ENCODE measurements at places on chromosomes 1 and 21.

DNA sequence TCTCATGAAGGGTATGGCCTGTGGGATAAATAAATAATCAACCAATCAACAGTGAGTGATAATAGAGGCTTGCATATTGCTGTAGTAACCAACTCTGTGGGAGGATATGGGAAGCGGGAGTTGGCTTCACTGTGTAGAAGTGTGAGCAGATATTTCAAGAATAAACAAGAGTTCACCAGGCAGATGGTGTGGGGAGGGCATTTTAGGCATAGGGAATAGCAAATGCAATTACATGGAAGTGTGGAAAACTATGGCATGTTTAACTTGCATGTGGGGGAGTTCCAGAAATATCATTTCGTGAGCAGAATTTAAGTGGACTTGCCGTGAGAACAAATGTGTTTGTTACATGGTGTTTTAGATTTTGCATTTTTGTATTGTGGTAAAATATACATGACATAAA is 95.2 kb downstream of the SPATA46 start:
- no peak for DNase-seq

DNA sequence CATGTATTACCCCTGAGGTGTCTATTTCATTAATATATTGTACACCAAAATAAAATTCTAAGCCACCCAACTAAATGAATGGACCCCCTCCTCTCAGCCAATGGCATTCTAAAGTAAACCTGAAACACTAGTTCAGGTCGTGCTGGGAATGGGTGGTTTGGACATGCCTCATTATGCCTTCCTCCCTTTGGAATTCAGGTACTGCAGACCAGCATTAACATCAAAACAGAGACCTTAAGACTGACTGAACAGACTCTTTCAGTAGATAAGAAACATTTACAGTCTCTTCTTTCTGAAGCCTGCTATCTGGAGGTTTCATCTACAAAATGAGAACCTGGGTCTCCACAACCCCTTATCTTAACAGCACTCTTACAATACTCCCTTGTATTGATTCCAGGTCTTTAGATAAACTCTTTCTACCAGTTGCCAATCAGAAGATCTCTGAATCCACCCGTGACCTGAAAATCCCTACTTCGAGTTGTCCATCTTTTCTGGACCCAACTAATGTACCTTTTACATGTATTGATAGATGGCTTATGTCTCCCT is 93.6 kb downstream of the PKN2 start:
- no peak for DNase-seq

DNA sequence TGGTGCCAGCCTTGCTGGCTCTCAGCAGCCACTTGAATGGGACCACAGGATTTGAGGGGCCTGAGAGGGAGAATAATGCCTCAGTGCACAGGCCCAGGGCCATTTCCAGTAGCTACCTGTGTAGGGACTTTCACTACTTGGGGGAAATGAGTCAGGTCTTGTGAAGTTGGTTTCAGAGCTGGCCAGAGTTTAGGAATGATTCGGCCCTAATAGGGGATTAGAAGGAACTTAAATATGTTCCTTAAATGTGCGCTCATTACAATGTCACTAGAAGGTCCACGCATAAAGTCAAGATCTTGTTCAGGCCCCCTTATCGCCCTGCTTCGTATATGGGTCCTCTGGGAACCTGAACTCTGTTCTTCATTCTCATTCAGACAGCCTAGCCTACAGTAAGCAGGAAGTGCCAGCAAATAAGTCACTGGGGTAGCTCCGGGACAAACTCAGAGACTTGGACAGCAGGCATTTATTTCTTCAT is 5.6 kb upstream of the AKR1A1 start:
- DNase-seq, result no peak

DNA sequence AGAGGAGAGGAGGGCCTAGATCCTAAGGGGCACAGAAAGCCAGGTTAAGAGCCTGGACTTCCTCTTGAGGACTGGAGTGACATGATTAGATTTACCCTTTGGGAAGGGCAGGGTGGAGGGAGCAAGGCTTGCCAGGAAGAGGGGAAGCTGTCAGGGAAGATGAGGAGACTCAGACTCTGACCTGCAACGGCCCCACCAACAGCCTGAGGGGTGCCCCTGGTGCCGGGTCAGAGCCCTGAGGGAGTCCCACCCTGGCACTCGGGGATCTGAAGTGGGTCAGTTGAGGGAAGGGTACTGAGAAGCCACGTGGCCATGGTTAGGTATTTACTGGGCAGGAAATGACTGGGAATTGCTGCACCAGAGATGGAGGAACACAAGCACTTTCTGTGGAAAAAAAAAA is 9.8 kb downstream of the ECE1 start:
- no peak for DNase-seq

GRCh38 chr1:89998306-89998705 is 3.4 kb downstream of the ZNF326 start:
- no peak for DNase-seq

- no peak for DNase-seq
Observed at GRCh38 chr1:109768820-109769219, 5.1 kb upstream of the EPS8L3 start.

- no peak for DNase-seq
Observed at GRCh38 chr1:41620365-41621169, 136.1 kb upstream of the EDN2 start.

DNA sequence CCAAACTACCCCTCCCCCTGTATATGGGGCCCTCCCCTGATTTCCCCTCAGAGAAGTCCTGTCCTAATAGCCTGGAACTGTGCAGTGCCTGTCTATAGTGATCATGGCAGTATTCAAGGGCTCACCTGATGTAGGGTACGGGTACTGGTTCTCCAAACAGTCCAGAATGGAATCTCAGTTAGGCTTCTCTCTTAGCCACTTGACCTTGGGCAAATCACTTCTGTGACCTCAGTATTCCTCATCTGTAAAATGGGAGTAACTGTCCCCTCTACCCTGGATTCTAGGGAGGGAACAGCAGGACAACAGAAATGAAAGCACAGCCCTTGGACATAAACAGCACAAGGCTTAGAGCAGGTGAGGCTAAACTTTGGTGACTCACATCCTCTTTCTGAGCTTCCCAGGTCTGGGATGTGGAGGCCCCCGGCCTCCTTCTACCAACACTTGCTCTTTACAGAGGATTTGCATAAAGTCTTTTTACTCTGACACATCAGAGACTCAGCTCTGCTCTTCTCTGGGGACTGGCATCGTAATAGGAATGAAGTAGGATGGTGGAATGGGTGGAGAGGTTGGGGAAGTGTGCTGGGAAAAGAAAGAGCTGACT is 20.0 kb upstream of the PDZK1IP1 start:
- no peak for DNase-seq

GRCh38 chr1:44375547-44375946 is 20.5 kb upstream of the ERI3 start:
- no peak for DNase-seq

DNA sequence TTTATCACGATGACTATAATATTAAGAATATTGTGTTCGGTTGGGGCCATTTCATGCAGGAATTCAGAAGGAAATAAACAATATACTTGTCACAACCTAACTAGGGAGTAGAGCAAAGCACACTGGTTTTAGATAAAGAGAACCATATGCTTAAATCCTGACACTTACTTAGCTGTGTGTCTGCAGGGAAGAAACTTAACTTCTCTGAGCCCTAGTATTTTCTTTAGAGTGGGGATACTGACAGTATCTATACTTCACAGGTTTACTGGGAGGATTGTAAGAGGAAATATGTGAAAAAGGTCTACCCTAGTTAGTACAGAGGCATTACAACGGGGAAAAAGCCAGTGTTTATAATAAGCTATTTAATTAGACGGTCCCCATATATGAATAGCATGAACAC is 72.9 kb downstream of the IARS2 start:
- DNase-seq, result no peak

DNA sequence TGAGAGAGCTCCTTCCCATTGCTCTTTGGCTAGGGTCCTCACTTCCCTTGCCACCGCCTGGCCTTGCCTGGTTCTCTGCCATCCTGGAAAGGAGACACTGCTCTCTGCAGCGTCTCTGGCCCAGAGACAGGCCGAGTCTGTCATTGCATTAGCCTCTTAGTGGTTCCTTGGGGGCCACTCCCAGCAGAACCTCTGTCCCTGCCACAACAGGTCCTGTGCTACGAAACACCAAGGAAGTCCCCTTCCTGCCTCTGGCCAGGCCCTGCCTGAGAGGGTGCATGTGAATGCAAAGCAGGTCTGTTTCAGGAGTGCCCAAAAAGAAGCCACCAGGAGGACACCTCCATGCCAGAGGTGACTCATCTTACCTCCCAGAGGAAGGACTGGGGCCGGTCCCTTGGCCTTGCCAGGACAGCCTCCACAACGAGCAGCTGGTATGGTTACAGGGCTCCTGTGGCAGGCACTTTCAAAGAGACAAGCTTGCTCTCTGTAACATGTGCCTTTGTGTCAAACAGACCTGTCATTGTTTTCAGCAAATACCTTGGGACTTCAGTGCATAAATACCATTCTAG is 59.6 kb downstream of the VPS26C start:
- DNase-seq, result no peak

DNA sequence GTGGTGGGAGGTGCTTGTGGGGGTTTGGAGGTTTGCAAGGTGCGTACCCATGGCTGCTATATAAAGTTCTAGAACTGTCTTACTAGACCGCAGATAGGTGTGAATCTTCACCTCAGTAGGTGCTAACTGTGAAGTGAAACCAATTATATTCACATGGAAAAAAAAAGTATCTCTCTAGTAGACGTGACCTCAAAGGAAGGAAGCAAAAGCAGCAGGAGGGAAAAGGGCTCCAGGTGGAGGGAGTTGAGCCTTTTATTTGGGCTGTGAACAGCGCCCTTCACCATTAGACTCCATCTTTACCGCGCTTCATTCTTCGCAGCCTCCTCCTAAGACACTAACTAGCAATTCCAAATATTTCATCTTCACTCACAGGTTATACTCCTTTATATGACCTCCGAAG is 129.8 kb downstream of the TBX19 start:
- no peak for DNase-seq

GRCh38 chr1:184472136-184472535 is 85.3 kb downstream of the C1orf21 start:
- no peak for DNase-seq

DNA sequence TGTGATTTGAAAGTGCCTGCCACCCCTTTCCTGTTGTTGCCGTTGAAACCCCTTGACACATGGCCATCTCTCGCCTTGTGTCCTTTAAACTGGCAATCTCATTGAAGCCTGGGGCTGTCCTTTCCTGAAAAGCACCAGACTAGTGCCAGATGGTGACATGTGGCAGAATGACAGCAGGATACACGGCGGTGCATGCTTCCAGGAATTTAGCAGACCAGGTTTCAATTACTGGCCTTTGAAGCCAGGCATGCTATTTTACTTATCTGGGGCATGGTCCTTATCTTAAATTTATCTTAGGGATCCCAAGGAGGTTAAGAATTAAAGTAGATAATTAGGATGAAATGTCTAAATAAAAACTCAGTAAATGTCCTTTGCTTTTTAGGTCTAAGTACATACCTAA is 15.2 kb downstream of the PLPPR4 start:
- no peak for DNase-seq

GRCh38 chr1:39080269-39080826 is 54.2 kb downstream of the NDUFS5 start:
- DNase-seq, result no peak

- DNase-seq, result no peak
Observed at GRCh38 chr1:109356915-109357314, 40.8 kb downstream of the SORT1 start.

DNA sequence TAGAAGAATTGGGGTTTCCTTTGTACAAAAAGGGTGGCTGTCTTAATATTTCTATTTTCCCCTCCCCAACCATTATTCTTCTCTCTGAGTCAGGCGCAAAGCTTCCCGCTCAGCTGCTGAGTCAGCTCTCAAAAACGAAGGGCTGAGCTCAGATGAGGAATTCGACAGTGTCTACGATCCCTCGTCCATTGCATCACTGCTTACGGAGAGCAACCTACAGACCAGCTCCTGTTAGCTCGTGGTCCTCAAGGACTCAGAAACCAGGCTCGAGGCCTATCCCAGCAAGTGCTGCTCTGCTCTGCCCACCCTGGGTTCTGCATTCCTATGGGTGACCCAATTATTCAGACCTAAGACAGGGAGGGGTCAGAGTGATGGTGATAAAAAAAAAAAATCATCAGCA is 3.0 kb upstream of the TUFT1 start:
- no peak for DNase-seq

- no peak for DNase-seq
Observed at GRCh38 chr1:103900005-103900404, 150.3 kb downstream of the AMY1C start.

DNA sequence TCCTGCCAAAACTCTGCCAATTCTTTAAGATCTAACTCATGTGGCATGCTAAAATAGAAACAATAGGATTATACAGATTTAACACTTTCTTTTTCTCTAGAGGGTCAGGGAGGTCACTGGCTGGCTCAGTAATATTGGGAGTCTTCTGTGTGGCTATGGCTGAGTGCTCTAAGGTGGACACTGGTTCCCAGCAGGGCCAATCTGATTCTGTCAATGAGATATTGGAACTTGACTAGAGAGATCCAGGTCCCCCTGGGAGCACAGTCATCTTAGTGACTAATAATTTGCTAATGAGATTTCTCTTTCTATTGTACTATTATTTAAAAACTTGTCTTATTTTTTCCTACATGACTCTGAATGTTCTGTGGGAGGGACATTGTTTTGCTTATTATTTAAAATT is 69.1 kb upstream of the ZP4 start:
- DNase-seq, result no peak

Data from stimulated activated CD4-positive, alpha-beta T cell treated with anti-CD3 and anti-CD28 coated beads, Interleukin-12 subunit alpha, Interleukin-12 subunit beta, amount 100 ng/mL, for 48 hours (primary cell).